ENCODE measurements at places on chromosomes 6 and 20.

DNA sequence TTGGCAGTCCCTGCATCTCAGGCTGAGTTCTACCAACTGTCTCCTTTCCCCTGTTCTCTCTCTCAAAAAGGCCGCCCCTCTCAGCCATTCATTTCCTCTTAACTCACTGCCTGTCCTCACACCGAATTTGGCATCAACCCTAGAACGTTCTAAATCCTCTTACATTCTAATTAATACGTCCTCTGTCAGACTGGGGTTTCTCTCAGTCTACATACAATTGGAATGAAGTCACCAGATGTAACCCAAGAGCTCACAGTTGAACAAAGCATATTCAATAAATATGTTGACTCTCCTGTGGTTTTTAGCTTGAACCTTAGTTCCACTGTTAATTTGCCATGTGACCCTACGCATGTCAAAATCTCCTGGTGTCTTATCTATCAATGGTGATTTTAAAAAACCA is 269.6 kb downstream of the CLIC5 start:
- DNase-seq = peak; percentile 85

DNA sequence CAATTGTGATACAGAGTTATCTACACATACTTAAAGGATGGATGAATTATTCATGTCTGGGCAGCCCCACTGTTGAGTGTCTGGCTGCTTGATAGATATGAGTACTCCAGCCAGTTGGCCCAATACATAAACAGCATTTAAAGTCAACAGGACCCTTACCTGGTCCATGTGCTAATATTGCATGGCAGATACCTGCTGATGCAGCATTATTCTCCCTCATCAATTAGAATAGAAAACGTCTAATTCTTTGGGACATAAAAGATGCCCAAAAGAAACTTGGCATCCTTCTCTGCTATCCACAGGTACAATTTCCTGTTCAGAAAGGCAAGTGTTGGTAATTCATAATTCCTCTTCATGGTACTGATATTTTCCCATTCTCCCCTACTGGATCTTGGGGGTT is 550.8 kb downstream of the TFAP2B start:
- DNase-seq = no peak

DNA sequence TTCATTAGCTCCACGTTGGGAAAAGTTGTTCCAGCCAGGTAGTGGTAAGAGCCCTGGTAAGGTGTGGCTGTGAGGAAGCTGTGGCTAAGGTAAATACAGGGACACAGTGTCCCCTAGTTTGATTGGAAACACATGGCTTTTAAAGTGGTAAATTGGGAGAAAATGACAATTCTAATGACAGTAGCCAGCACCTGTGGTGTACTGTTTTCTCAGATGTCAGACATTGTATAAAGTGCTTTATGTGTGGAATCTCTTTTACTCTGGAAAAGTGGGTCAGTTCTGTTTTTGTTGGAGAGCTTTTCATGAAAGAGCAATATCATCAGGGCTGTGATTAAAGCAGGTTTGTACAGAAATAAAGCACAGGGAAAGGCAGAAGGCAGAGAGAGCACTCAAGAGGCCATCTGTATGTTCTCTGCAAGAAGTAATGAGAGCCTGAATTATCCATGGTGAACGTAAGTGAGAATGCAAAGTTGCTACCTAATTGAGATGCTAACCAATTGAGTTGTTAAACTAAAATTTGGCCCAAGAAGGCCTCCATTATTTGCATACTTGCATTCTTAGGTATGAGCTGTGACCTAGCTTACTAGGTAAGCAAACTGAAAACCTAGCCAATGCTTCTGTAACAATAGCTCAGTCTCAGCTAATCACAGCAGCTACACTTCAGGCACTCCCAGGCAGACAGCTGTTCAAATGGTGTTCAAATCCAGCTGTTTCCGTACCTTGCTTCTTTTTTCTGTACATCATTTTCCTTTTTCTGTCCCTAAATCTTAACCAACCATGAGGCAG is 28.2 kb downstream of the MRAP2 start:
- no peak for DNase-seq

- DNase-seq = no peak
Observed at GRCh38 chr20:1881240-1881835, 13.9 kb upstream of the SIRPA start.

DNA sequence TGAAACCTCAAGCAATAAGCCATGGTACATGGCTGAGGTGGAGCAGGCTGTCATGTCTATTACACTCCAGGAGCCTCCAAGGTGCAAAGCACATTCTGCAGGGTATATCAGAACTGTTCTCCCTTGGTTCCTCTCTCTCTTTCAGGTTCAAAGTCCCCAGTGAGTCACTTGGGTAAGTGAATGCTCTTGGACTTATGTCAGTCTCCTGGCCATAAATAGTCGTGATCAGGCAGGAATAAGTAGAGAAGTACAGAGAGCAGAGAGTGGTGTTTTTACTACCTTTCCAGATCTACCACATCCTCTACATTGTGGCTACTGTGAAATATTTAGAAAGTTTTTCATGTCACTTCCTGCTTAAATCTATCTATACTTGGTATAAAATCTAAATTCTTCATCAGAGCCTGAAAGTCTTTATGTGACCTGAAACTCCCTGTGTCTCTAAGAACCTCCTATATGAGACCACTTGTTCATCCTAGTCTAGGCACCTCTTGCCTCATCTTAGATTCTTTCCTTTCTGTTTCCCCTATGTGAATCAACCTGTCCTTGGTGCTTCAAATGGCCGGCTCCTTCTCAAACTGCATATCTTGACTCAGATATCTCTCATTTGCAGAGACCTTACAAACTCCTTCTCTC is 1077.6 kb upstream of the MAP3K7 start:
- DNase-seq = no peak

- DNase-seq = no peak
Observed at GRCh38 chr6:39812496-39812852, 20.3 kb downstream of the DAAM2 start.

DNA sequence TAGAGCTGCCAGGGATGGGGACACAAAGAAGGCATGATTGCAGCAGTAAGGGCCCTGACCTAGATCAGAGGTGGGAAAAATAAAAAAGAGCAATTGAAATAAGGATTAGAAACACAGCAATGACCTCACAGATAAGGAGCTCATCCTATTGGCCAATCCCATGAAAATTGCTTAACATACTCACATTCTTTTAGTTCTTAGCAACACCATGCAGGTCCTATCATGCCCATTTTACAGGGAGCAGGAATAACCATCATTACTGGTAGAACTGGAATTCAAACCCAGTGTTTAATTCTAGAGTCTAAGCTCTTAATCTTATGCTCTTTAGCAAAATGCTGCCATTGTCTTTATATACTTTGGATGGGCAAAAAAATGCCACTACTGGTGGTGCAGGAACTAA is 267.7 kb downstream of the RNF144B start:
- no peak for DNase-seq

- DNase-seq = peak; percentile 80
Observed at GRCh38 chr20:34927736-34928135, 27.9 kb downstream of the GSS start.

- DNase-seq = no peak
Observed at GRCh38 chr6:157077251-157077650, 246.1 kb downstream of the TMEM242 start.

GRCh38 chr6:31687321-31687720 is 6.5 kb upstream of the LY6G5C start:
- DNase-seq = no peak

DNA sequence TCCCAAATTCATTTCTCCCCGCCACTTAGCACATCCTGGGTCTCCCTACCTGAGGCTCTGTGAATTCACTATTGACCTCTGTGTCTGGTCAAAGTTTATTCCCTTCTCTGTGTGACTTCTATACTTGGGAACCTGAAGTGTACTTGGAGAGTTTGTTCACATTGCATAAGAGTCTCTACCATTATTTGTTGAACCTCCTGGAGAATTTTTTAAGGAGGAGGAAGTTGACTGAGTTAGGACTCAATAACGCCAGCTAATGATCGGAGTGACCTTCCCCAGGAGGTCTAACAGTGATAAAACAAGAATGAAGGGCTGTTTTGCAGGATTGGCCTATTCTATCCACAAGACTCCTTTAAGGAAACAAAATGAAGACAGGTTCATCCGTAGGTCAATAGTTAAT is 23.6 kb downstream of the STMND1 start:
- DNase-seq = no peak

DNA sequence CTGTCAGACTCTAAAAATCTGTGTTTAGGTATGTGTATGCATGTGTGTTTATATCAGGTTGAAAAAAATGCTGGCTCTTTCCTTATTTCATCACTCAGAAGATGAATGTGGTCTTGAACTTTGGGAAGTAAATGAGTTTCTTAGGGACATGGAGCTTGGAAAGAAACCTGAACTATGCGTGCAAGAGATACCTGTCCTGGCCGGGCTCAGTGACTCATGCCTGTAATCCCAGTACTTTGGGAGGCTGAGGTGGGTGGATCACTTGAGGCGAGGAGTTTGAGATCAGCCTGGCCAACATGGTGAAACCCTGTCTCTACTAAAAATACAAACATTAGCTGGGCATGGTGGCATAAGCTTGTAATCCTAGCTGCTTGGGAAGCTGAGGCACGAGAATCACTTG is 4.4 kb upstream of the GLP1R start:
- DNase-seq = no peak

- no peak for DNase-seq
Observed at GRCh38 chr6:143966312-143966711, 41.7 kb downstream of the PLAGL1 start.

GRCh38 chr20:60700728-60701127 is 551.3 kb upstream of the CDH4 start:
- no peak for DNase-seq

All from EH (cell line).